ENCODE measurements at places on chromosomes 6 and 20. TPM values are rescaled to one million over a fixed set of nuclear protein-coding genes. Genes with fewer than 3 reads are reported as not detected.

- peak; percentile 71 for DNase-seq
Measured at GRCh38 chr6:53437557-53438202, 88.9 kb upstream of the ELOVL5 start.

DNA sequence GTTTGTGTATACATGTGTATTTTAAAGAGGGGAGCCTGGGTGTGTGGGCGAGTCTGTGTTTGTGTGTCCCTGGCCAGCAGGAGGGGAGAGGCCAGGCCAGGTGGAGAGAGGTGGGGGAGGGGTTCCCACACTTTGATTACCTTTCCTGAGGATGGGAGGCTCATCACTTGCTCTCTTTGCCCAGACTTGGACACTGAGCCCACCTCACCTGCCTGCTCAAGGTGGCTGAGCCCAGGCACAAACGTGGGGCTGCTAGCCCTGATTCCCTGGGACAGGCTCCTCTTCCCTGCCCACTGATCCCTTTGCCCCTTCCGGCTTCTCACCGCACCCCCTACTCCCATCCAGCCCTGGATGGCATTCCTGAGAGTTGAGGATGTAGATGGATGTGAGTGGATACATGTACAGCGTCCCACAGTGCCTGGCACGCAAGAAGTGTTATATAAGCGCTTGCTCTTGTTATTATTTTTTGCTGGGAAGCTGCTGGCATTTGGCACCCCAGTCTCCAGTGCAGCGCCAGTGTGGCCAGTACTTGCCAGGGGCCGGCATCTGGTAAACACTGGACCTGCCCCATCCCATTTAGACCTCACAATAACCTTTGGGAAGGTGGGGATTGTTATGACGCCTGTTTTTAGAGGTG is 2.7 kb downstream of the CEBPB start:
- no peak for DNase-seq

GRCh38 chr6:75619230-75619899 is 17.7 kb downstream of the SENP6 start:
- DNase-seq, result no peak

- DNase-seq, result no peak
Measured at GRCh38 chr6:136959471-136959891, 37.4 kb downstream of the SLC35D3 start.

- DNase-seq, result no peak
Measured at GRCh38 chr6:127277878-127278843, 11.5 kb downstream of the RNF146 start.

- no peak for DNase-seq
Measured at GRCh38 chr6:120918137-120918536, 416.1 kb downstream of the TBC1D32 start.

DNA sequence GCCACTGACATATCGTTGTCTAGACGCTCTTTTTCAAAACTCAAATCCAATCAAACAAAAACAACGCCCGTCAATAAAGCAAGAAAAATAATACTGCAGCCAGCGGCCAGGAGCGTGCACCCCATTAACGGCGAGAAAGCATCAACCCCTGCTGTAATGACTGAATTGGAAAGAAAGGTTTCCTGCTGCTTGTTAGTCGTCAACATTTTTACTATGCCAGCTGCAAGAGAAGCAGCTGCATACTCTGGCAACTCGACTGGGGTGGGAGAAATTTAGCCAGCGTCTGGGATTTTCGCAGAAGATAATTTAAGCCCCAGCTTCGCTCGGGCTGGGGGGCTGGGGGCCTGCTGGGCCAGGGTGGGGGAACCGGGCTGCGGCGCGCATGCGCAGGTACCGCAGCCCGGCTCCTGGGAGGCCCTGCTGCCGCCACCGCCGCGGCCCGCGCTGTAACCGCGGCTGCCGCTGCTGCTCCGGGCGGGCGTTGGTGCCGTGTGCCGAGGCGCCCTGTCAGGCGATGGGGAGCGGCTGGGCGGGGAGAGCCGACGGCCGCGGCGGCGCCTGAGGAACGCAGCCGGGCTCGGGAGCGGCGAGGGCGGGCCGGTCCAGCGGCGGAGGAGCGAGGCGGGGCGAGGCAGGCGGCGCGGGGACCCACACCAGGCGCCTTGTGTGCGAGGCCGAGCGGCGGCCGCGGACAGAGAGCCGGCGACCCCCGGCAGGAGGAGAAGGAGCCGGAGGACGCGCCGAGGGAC is 732 bp upstream of the STXBP5 start:
- DNase-seq, result peak; percentile 38

- no peak for DNase-seq
Measured at GRCh38 chr6:21128601-21129000, 464.9 kb upstream of the SOX4 start.

DNA sequence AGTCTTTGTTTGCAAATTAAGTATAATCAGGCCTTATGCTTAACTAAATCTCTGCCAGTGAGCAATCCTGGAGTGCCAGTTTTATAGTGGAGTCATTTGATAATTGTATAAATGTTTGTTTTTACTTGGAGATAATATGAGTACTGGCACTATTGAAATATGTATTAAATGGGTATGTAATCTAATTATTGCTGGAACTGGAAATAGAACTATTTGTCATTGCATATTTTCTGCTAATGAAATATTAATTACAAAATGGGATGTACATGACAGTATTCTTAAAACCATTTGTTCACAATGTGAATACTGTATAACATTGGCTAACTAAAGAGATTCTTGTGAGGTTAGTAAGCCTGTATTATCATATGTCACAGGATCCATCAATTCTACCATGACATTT is 20.5 kb upstream of the LMBRD1 start:
- DNase-seq, result no peak

DNA sequence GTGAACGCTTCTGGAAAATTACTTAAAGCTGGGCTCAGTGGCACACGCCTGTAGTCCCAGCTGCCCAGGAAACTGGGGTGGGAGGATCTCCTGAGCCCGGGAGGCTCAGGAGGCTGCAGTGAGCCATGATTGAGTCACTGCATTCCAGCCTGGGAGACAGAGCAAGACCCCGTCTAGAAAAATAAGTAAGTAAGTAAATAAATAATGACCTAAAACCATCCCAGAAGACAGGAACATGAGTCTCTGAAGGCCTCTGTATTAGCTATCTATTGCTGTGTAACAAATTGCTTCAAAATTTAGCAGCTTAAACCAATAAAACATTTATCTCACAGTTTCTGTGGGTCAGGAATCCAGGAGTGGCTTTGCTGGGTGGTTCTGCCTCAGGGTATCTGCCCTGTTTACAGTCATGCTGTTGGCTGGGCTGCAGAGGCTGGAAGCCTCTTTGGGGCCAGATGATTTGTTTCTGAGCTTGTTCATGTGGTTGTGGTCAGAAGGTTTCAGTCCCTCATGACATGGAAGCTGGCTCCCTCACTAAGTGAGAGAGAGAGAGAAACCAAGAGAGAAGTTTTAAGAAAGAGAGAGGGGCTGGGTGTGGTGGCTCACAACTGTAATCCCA is 48.4 kb upstream of the NCOA3 start:
- DNase-seq, result peak; percentile 87

MYLK4 gene
- 0.24 TPM for total RNA-seq

MAS1 gene
- not detected for total RNA-seq

TTLL9 gene
- total RNA-seq, result 0.12 TPM

SCRT2 gene
- not detected for total RNA-seq

FOXS1 gene
- not detected for total RNA-seq

EPM2A gene
- 14.8 TPM for total RNA-seq

NMBR gene
- total RNA-seq, result not detected

Data from A172 (cell line).